ENCODE measurements at places on chromosomes 3 and 15.

DNA sequence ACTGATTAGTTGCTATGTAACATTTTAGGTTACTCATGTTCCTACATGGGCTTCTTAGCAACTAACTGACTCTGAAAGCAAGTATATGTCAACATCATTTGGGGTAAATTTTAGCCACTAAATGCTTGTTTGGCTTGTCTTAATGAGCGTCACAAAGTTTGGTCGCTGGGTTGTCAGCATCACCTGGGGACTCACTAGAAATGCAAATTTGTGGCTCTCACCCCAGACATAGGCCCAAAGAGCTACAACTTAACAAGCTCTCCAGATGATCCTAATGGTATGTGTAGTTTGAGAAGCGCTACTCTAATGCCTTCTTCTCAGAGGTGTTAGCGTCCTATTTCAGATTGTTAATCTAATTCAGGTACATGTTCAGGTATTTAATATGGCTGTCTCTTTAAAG, 32.7 kb upstream of the CPOX start:
- H3K27ac ChIP-seq, result no peak overlapping the region
- no peaks in the 10 kb centered on the region for H3K27me3 ChIP-seq
- no peaks in the 10 kb centered on the region for H3K4me1 ChIP-seq
- DNase-seq, result no peak
- no peaks in the 10 kb centered on the region for H3K36me3 ChIP-seq

- H3K4me1 ChIP-seq, result peaks cover 18% of the 10 kb centered on the region
- no peak for DNase-seq
- H3K27ac ChIP-seq, result no peak overlapping the region
- peaks cover 14% of the 10 kb centered on the region for H3K27me3 ChIP-seq
- H3K36me3 ChIP-seq, result no peaks in the 10 kb centered on the region
Observed at GRCh38 chr3:114499976-114500375, 206.1 kb downstream of the TIGIT start.

- H3K27me3 ChIP-seq, result no peaks in the 10 kb centered on the region
- H3K36me3 ChIP-seq, result peaks cover 17% of the 10 kb centered on the region
- peak overlapping the region; percentile 91 for H3K4me3 ChIP-seq
- DNase-seq, result no peak
Observed at GRCh38 chr15:78148392-78149067, 632 bp upstream of the IDH3A start.

GRCh38 chr3:119346076-119346496, 51.9 kb downstream of the ARHGAP31 start:
- no peak overlapping the region for H3K27ac ChIP-seq

DNA sequence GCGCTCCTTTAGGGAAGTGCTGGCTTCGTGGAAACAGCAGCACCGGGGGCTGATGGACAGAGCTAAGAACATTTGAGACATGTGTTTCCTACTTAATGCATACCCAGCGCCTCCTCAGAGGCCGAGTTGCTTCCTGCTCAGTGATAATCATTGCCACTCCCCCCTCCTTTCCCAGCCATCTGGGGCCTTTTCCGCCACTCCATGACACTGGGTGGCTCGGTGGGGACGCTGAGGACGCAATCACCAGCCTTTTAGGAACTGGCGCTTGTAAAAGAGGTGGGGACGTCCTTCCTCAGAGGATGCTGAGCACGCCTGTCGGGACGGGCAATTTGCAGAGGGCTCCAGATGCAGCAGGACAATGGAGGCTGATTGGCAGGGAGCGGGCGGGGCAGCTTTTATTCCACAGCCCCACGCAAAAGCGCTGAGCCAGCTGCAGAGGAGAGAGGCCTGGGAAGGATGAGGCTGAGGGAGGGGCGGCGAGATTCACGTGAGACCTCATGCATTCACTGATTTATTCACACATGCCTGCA, 22.2 kb upstream of the IQSEC1 start:
- H3K27ac ChIP-seq, result no peak overlapping the region
- peaks cover 22% of the 10 kb centered on the region for H3K4me1 ChIP-seq
- H3K4me3 ChIP-seq, result no peak overlapping the region
- H3K36me3 ChIP-seq, result no peaks in the 10 kb centered on the region
- DNase-seq, result no peak

GRCh38 chr3:63847718-63848450, 15.7 kb downstream of the THOC7 start:
- H3K4me3 ChIP-seq, result no peak overlapping the region
- no peaks in the 10 kb centered on the region for H3K27me3 ChIP-seq
- no peak overlapping the region for H3K27ac ChIP-seq
- no peaks in the 10 kb centered on the region for H3K4me1 ChIP-seq
- no peak for DNase-seq
- H3K36me3 ChIP-seq, result peaks cover 27% of the 10 kb centered on the region

GRCh38 chr15:28989239-28989830, 103.6 kb downstream of the APBA2 start:
- H3K36me3 ChIP-seq, result no peaks in the 10 kb centered on the region
- H3K27me3 ChIP-seq, result no peaks in the 10 kb centered on the region
- DNase-seq, result no peak
- H3K4me1 ChIP-seq, result peaks cover 42% of the 10 kb centered on the region

DNA sequence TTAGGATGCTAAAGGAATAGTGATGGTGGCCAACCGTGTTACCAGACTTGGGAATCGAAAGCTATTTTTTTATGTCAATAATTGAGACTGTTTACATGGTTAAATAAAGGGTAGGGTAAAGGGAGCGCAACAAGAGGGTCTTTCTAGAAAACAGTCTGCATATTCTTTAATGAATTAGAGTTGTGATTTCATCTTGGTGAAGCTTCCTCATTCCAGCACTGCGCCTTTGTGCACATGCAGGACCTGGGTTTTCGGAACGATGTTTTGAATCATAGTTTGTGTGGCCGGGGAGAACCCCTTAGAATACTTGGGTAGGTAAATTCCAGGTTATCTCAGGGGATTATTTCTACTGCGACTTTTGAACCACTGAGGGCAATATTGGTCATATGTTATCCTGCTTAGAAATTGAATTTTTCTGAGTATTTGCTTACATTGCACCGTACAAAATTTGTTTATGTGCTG, 1.3 kb downstream of the PIK3CA start:
- peak overlapping the region; percentile 93 for H3K27ac ChIP-seq
- peaks cover 14% of the 10 kb centered on the region for H3K27me3 ChIP-seq
- H3K4me3 ChIP-seq, result no peak overlapping the region
- H3K4me1 ChIP-seq, result peaks cover 29% of the 10 kb centered on the region

DNA sequence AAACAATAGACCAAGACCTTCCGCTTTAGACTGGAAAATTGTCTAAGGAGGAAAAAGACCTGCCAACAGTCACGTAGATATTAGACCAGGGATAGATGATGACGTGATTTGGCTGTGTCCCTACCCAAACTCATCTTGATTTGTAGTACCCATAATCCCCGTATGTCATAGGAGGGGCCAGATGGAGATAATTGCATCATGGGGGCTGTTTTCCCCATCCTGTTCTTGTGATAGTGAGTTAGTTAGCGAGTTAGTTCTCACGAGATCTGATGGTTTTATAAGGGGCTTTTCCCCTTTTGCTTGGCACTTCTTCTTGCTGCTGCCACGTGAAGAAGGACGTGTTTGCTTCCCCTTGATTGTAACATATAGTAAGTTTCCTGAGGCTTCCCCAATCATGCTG, 31.7 kb upstream of the SUCLG2 start:
- no peak overlapping the region for H3K4me3 ChIP-seq
- peaks cover 24% of the 10 kb centered on the region for H3K4me1 ChIP-seq

DNA sequence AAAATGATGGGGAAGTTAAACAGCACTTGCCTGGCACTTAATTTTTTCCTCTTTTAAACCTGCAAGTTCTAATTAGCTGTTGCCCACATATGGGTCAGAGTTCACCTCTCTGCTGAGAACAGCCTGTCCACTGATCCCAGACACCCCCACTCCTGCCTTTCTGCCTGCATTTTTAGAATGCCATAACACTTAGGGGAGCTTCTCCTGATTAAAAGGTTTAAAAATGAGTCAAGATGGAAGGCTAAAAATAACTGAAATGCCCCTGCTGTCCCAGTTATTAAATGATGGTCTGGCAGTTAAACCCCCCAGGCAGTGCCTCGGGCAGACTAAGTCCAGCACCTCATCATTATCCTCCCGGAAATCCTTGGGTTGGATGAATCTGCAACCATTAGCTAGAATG, 913.6 kb upstream of the ARPP21 start:
- H3K4me3 ChIP-seq, result no peak overlapping the region
- no peak overlapping the region for H3K27ac ChIP-seq
- H3K27me3 ChIP-seq, result no peaks in the 10 kb centered on the region
- no peaks in the 10 kb centered on the region for H3K4me1 ChIP-seq
- no peaks in the 10 kb centered on the region for H3K36me3 ChIP-seq

DNA sequence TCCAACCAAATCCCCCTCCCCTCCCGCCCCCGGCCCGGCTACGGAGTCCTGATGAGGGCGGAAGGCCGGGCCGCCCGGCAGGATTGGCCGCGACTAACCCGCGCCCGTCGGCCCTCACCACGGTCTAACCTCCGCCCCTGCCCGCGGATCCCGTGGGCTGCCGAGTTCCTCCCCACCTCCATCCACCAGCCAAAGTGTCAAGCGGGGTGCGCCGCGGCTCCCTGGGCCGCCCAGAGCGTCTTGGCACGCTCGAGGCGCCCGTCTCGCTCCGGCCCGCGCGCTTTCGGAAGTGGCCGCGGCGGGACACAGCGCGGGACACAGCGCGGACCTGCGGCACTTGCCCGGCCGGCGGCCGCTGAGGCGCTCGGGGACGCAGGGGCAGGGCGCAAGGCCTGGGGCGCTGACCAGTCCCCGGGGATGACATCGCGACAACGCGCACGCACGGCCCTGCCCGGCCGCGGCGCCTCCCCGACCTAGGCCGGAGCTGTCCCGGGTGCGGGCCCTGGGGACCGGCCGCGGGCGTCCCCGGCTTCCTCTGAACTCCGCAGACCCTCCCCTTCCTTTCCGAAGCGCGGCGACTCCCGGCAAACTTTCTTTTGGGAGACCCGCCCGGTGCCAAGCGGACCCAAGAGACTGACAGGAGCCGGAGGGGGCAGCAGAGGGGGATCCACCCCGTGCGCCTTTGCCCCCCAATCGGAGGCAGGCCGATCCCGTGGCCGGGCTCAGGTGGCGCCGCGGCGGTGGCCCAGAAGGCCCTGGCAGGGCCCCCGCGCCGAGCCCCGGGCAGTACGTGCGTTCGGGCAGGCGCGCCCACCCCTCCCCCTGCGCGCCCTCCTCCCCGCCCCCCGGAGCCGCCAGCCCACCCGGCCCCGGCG, 112.8 kb upstream of the ICE2 start:
- H3K27ac ChIP-seq, result peak overlapping the region; percentile 96
- H3K4me1 ChIP-seq, result peaks cover 59% of the 10 kb centered on the region
- H3K27me3 ChIP-seq, result peaks cover 14% of the 10 kb centered on the region
- peak overlapping the region; percentile 86 for H3K4me3 ChIP-seq

DNA sequence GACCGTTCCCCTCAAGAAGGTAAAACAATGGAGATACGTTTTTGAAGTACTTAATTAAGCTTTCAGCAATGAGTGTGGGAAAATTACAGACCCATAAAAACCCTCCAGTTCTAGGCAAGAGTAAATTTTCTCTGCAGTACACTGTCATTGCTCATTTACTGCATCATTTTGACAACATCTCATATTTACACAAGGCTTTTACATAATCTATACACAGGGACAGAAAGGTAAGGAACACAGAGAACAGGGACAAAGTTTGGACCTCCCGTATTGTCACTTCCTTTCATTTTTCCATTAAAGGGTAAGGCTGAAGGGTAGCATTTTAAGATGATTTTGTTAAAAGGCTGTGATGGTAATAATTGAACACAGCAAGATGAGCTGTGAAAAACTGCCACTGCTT, 7.4 kb upstream of the HGD start:
- peaks cover 7% of the 10 kb centered on the region for H3K36me3 ChIP-seq
- DNase-seq, result no peak
- H3K27ac ChIP-seq, result no peak overlapping the region
- H3K4me1 ChIP-seq, result no peaks in the 10 kb centered on the region

DNA sequence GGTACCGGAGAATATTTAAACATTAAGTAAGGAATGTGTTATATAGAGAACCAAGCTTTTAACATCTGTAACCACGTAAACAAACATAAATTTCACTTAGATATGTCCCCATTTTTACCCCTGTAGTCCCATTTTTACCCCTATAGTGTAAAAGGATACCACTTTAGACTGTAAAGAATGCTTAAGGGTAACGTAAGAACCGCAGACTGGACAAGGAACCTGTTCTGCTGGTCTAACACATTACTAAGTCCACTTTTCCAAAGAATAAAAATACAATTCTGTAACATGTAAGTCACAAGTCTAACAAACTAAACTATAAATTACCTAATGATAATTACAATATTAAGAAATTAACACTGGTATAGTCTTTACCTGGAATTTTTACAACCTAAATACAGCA, 2.9 kb downstream of the SLC12A6 start:
- H3K4me3 ChIP-seq, result peak overlapping the region; percentile 93
- H3K4me1 ChIP-seq, result peaks cover 73% of the 10 kb centered on the region
- peaks cover 10% of the 10 kb centered on the region for H3K36me3 ChIP-seq
- H3K27ac ChIP-seq, result peak overlapping the region; percentile 93

- no peak overlapping the region for H3K27ac ChIP-seq
- H3K27me3 ChIP-seq, result peaks cover 10% of the 10 kb centered on the region
- DNase-seq, result no peak
- H3K36me3 ChIP-seq, result no peaks in the 10 kb centered on the region
Observed at GRCh38 chr3:108006881-108007331, 83.9 kb downstream of the CD47 start.

DNA sequence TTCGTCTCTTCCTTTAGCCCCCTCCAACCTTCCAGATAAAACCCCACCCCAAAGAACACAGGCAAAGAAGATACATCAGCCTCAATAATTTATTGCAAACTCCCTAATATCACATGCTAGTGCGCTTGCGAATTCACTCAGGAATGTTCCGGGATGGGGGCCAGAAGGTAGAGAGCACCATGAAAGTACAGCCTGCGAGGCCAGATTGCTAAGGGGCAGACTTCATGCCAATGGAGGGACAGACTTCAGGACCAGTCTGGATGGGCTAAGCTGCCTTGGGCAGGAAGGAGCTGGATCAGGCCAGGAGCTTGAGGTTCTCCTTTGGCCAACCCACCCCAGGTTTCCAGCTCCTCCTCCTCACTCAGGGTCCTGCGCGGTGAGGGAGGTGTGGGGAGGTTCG, 13.4 kb downstream of the CIDEC start:
- no peak for DNase-seq
- H3K36me3 ChIP-seq, result no peaks in the 10 kb centered on the region
- H3K27ac ChIP-seq, result no peak overlapping the region
- no peak overlapping the region for H3K4me3 ChIP-seq
- H3K4me1 ChIP-seq, result peaks cover 1% of the 10 kb centered on the region

DNA sequence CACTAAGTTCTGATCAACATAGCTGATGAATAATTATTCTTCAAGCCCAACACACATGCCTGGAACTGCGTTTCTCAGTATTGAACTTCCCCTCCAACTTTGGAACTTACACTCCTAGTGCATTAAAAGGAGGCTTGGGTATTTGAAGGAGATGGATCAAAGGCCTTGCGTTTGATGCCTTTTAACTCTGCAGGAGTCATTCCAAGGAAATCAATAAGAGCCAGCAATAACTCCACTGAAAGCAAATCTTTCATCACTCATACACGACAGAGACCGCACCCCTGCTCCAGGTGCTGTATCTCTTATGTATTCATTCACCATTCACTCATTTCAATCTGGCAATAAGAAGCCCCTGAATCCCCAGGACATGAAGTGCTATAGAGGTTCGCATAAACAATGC, 14.0 kb upstream of the FSIP1 start:
- no peak overlapping the region for H3K27ac ChIP-seq
- H3K36me3 ChIP-seq, result no peaks in the 10 kb centered on the region
- H3K4me3 ChIP-seq, result no peak overlapping the region
- H3K27me3 ChIP-seq, result peaks cover 42% of the 10 kb centered on the region
- H3K4me1 ChIP-seq, result peaks cover 2% of the 10 kb centered on the region
